ENCODE measurements at places on chromosomes 2 and 18.

DNA sequence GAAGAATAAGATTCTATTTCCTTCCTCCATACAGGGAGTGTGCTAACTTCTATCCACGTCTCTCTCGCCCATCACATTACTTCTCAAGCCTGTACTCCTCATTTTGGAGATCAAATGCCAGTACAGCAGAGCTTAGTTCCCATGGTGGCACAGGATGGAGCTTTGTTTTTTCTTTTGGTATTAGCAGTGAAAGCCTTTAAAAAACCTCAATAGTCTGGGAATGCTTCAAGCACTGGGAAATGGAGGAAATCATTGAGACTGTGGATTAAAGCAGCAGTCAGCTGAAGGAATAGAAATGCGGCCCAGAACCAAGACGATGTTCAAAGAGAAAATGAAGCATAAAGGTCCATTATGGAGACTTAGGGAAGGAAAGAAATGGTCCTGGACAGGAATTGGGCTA, 102.3 kb downstream of the NRXN1 start:
- no peak for DNase-seq

DNA sequence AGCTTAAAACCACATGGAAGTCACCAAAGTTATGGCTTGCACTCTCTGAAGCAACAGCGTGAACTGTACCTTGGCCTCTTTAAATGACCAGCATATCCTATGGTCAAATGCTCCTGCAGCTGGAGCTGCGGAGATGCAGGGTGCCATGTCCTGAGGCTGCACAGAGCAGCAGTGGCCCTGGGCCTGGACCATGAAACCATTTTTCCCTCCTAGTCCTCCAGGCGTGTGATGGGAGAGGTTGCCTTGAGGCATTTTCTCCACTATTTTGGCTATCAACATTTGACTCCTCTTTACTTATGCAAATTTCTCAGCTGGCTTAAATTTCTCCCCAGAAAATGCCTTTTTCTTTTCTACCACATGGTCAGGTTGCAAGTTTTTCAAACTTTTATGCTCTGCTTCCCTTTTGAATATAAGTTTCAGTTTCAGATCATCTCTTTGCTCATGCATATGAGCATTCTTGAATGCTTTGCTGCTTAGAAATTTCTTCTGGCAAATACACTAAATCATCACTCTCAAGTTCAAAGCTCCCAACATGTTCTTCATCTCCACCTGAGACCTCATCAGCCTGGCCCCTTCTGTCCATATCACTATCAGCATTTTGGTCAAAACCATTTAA, 82.9 kb upstream of the TMEFF2 start:
- DNase-seq: no peak

- DNase-seq: no peak
Measured at GRCh38 chr18:6427286-6427685, 12.6 kb upstream of the L3MBTL4 start.

GRCh38 chr2:101843471-101843870, 146.0 kb downstream of the MAP4K4 start:
- DNase-seq: no peak

GRCh38 chr18:31557446-31557845, 34.2 kb upstream of the TTR start:
- DNase-seq: no peak

DNA sequence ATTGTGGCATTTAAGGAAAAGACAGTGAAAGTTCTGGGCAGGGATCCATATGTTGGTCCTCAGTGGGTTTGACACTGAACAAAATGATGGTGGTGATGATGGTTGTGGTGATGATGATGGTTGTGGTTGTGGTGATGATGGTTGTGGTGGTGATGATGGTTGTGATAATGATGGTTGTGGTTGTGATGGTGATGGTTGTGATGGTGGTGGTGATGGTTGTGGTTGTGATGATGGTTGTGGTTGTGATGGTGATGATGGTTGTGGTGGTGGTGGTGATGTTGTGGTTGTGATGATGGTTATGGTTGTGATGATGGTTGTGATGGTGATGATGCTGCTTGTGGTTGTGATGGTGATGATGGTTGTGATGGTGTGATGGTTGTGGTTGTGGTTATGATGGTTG, 308.7 kb downstream of the AGAP1 start:
- DNase-seq: no peak

GRCh38 chr2:8594731-8595427, 87.0 kb upstream of the ID2 start:
- DNase-seq: no peak

DNA sequence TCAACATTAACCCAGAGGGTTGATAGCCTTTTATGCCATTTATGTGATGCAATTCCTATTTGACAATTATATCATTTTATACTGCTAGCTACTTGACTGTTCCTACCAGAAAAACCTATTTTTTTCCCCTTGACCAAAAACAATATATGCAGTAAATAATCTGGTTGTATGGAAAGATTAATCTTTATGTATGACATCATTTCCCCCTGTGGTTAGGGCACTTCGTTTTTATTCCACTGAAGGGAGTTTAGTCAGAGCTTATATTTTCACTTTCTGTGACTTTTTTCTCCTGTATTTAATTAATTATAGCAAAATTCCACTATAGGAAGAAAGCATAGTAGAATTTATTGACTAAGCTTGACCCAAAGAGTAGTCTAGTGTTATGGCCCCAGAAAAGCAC, 107.6 kb downstream of the HAUS1 start:
- DNase-seq: no peak

GRCh38 chr18:27250471-27250870, 65.4 kb upstream of the CHST9 start:
- DNase-seq: no peak

- DNase-seq: no peak
Measured at GRCh38 chr2:120140866-120141265, 82.3 kb downstream of the TMEM185B start.

Data from neuronal stem cell (in vitro differentiated cells).